ENCODE measurements at places on chromosomes 2 and 18. TPM values are rescaled to one million over a fixed set of nuclear protein-coding genes. Genes with fewer than 3 reads are reported as not detected.

GRCh38 chr2:138018866-138019688 is 54.8 kb downstream of the HNMT start:
- no peak overlapping the region for H3K4me3 ChIP-seq
- no peaks in the 10 kb centered on the region for H3K4me1 ChIP-seq
- H3K36me3 ChIP-seq = no peaks in the 10 kb centered on the region
- H3K27ac ChIP-seq = no peak overlapping the region

The CXCR4 gene
- total RNA-seq = not detected

- H3K36me3 ChIP-seq = no peaks in the 10 kb centered on the region
- no peak overlapping the region for H3K27ac ChIP-seq
- H3K4me3 ChIP-seq = no peak overlapping the region
- peak; percentile 79 for DNase-seq
- H3K4me1 ChIP-seq = peaks cover 25% of the 10 kb centered on the region
- H3K27me3 ChIP-seq = no peaks in the 10 kb centered on the region
Observed at GRCh38 chr2:240994171-240994896, 4.1 kb upstream of the SNED1 start.

GRCh38 chr2:130344578-130344977 is 1.9 kb downstream of the IMP4 start:
- DNase-seq = no peak
- peaks cover 24% of the 10 kb centered on the region for H3K4me1 ChIP-seq
- peaks cover 36% of the 10 kb centered on the region for H3K36me3 ChIP-seq
- peak overlapping the region; percentile 100 for H3K4me3 ChIP-seq
- H3K27ac ChIP-seq = no peak overlapping the region
- no peaks in the 10 kb centered on the region for H3K27me3 ChIP-seq

The ROCK1 gene
- 51.0 TPM for total RNA-seq

GRCh38 chr2:157662401-157662800 is 33.7 kb upstream of the ACVR1C start:
- no peaks in the 10 kb centered on the region for H3K36me3 ChIP-seq
- H3K27ac ChIP-seq = no peak overlapping the region
- no peaks in the 10 kb centered on the region for H3K4me1 ChIP-seq
- H3K4me3 ChIP-seq = no peak overlapping the region
- no peak for DNase-seq

DNA sequence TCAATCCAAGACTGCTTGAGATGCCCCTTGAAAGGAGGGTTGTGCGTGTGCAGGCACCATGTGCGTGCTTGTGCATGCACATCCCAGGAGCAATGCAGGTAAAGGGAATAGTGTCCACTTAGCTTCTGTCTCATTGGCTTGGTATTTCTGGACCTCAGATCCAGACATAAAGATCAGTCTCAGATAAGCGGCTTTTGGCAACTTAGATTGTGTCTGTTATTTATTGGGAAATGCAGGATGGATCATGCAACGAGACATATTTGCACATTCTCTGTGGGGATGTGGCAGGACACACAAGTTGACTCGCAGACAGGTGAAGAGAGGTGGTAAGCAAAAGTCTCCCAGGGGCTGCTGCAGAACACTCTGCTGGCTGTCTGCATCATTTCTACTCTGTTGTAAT is 67.9 kb downstream of the SETBP1 start:
- H3K4me3 ChIP-seq = no peak overlapping the region
- DNase-seq = no peak
- H3K27ac ChIP-seq = no peak overlapping the region
- peaks cover 44% of the 10 kb centered on the region for H3K36me3 ChIP-seq

- peak overlapping the region; percentile 35 for H3K4me3 ChIP-seq
- no peaks in the 10 kb centered on the region for H3K27me3 ChIP-seq
- DNase-seq = no peak
- H3K27ac ChIP-seq = no peak overlapping the region
- no peaks in the 10 kb centered on the region for H3K36me3 ChIP-seq
Observed at GRCh38 chr18:27860701-27861107, 316.2 kb downstream of the CDH2 start.

DNA sequence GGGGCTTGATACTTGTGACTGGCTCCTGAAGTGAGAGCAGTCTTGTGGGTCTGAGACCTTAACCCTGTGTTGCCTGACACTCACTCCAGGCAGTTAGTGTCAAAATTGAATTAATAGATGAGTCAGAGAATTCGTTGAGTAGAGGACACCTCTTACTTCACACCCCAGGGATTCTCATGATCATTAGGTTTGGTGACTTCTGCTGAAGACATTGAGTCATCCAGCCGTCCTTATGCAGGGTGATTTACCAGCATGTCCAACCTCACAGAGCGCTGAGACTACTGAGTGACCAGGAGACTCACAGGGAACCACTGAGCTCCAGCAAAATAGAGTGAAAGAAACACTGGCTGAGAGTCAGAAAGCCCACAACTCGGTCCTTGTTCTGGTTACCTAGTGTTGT is 36.0 kb upstream of the EVA1A start:
- H3K4me1 ChIP-seq = peaks cover 69% of the 10 kb centered on the region
- H3K36me3 ChIP-seq = no peaks in the 10 kb centered on the region
- H3K4me3 ChIP-seq = no peak overlapping the region
- H3K27me3 ChIP-seq = no peaks in the 10 kb centered on the region

GRCh38 chr18:25229081-25229480 is 122.9 kb downstream of the ZNF521 start:
- H3K27me3 ChIP-seq = no peaks in the 10 kb centered on the region
- no peak for DNase-seq
- H3K27ac ChIP-seq = no peak overlapping the region
- peaks cover 51% of the 10 kb centered on the region for H3K4me1 ChIP-seq
- H3K4me3 ChIP-seq = no peak overlapping the region

GRCh38 chr2:121666042-121666441 is 16.8 kb upstream of the CLASP1 start:
- H3K36me3 ChIP-seq = no peaks in the 10 kb centered on the region
- H3K4me3 ChIP-seq = no peak overlapping the region
- DNase-seq = no peak
- H3K4me1 ChIP-seq = no peaks in the 10 kb centered on the region

The AQP12A gene
- not detected for total RNA-seq

DNA sequence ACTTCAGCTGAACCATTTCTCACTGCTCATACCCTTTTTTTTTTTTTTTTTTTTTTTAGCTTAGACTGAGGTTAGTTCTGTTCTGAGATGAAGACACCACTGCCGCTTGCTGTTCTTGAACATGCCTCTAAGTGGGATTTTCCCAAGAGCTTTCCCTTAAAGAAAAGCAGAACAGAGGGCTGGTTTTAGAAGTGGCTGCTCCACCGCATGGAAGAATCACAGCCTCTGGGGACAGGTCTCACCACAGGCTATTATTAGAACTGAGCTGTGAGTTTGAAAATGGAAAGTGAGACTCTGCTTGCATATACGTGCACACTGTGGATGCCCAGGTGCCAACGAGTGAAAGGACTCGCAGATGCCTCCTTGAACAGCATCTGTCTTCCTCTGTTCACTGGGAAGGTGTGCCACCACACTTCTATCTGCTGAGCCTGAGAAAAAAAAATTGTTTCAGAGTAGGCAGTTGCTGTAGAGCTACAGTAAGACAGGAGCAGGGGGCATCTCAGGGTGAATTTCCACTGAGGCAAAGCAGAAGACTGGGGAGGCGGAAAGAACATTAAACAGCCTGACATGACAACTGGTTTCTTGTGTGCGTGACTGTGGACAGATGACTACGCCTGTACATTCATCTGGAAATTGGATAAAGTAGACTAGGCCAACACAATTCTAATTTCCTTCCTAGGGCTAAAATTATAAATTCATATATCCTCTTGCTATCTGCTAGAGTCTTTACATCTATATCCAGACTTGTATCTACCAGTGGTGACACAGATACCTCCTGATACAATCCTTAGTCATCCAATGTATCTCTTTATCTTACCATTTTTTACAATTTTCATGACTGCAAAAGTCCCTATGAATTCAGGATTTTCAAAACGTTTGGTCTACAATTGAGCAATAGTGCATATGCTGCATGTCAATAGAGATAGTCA is 1045.7 kb upstream of the CELF4 start:
- no peaks in the 10 kb centered on the region for H3K36me3 ChIP-seq
- H3K4me1 ChIP-seq = no peaks in the 10 kb centered on the region
- H3K4me3 ChIP-seq = no peak overlapping the region
- no peak overlapping the region for H3K27ac ChIP-seq
- no peak for DNase-seq

DNA sequence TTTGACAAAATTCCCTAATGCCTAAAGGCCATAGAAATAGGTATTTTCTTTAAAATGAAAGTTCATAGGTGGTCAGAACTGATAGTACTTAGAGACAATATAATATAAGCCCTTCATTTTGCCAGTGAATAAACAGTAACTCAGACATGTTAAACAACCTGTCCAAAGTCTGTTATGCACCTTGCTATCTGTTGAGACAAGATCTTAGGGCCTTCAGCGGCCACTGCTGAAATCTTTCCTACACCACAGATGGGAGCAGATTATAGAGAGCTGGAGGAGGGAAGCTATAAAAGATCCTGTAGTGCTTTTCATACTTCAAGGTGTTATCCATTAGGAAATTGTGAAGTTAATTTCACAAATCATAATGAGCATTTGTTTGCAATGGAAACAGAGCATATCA is 13.8 kb downstream of the CERKL start:
- no peaks in the 10 kb centered on the region for H3K4me1 ChIP-seq
- H3K4me3 ChIP-seq = no peak overlapping the region

- H3K27ac ChIP-seq = no peak overlapping the region
- peaks cover 9% of the 10 kb centered on the region for H3K27me3 ChIP-seq
- peaks cover 3% of the 10 kb centered on the region for H3K36me3 ChIP-seq
- no peak overlapping the region for H3K4me3 ChIP-seq
- DNase-seq = no peak
Observed at GRCh38 chr2:467892-468647, 180.2 kb upstream of the ALKAL2 start.

GRCh38 chr18:5604778-5605177 is 61.0 kb upstream of the EPB41L3 start:
- no peaks in the 10 kb centered on the region for H3K4me1 ChIP-seq
- H3K36me3 ChIP-seq = no peaks in the 10 kb centered on the region
- no peak for DNase-seq
- no peak overlapping the region for H3K27ac ChIP-seq

- H3K36me3 ChIP-seq = no peaks in the 10 kb centered on the region
- no peak overlapping the region for H3K4me3 ChIP-seq
- no peak for DNase-seq
- H3K27ac ChIP-seq = no peak overlapping the region
Observed at GRCh38 chr2:64820901-64821300, 167.2 kb upstream of the SERTAD2 start.

DNA sequence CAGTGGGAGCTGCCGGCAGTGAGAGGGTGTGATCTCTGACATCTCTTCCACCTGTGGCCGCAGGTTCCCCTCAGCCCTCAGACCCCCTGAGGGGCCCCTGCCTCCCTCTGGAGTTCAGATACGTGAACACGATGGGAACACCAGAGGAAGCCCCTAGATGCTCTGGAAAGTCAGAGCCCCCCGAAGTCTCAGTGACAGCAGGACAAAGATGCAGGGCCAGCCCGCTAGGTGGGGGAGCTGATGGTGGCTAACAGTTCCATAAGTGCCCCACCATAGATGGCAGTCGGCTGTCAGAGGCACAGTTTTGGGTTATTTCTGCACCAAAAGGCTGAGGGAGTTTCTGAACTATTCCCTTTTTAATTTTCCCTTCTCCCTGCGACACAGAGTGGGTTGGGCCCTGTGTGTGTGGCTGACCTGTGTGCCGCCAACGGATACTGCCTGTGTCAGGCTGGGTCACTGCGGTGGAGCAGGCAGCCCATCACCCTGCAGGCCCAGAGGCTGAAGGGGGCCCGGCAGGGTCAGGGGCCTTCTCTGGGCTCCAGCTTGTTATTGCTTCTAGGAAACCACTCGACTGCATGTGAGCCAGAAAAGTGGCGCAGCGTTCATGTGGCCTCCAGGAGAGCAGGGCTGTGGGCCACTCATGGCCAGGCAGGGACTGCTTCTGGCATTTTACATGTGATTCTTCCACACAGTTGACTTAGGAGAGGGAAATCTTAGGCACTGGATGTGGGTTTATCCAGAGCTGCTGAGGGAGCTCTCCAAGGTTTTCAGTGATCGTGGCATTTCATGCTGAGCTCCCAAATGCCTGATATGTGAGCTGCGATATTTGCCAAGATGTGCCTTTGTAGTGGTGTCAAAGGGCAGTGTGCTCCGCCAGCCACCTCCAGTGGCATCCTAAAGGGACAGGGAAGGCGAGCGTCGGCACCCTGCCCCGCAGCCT is 225.1 kb downstream of the SH3RF3 start:
- H3K4me1 ChIP-seq = peaks cover 53% of the 10 kb centered on the region
- H3K4me3 ChIP-seq = no peak overlapping the region
- DNase-seq = peak; percentile 69
- H3K27me3 ChIP-seq = no peaks in the 10 kb centered on the region
- H3K27ac ChIP-seq = no peak overlapping the region

The CCDC74A gene
- 1.8 TPM for total RNA-seq

GRCh38 chr2:3341336-3341735 is 36.3 kb downstream of the EIPR1 start:
- H3K36me3 ChIP-seq = no peaks in the 10 kb centered on the region
- DNase-seq = no peak
- no peak overlapping the region for H3K4me3 ChIP-seq
- H3K27me3 ChIP-seq = no peaks in the 10 kb centered on the region

The GPBAR1 gene
- not detected for total RNA-seq

DNA sequence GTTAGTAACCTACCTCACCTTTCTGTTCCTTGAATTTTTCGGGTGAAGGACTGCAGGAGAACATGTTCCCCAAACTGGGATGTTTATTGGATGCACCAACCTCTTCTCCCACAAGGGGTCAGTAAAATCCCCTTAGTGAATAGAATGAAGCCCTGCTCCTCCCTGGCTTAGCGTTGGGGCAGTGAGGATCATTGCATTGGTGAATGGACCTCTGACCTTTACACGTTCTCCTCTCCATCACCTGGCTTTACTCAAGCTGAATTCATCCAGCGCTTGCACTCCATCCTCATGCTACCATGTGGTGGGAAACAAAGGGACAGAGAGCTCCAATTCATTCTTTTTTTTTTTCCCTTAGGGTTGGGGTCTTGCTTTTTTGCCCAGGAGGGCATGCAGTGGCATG is 157.2 kb downstream of the MIB1 start:
- no peak overlapping the region for H3K4me3 ChIP-seq
- H3K4me1 ChIP-seq = no peaks in the 10 kb centered on the region
- no peaks in the 10 kb centered on the region for H3K36me3 ChIP-seq
- no peak overlapping the region for H3K27ac ChIP-seq

The KYNU gene
- total RNA-seq = 0.21 TPM

DNA sequence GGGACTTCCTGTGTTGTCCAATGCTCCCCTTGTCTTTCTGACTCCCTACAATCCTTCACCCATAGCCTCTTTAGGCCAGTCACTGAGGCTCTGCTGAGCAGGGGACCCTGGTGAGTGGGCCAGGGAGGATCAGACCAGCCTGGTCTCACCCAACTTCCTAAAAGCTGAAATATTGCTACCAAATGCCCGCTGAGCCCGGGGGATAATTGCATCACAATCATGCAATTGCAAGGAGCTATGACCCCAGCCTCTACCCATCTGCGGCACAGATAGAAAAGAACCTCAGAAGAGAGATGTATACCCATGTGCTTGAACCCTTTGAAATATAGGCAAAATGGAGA is 3.7 kb upstream of the SP100 start:
- H3K4me3 ChIP-seq = peak overlapping the region; percentile 96
- H3K27me3 ChIP-seq = no peaks in the 10 kb centered on the region
- peaks cover 48% of the 10 kb centered on the region for H3K4me1 ChIP-seq
- DNase-seq = peak; percentile 76
